ENCODE measurements at places on chromosomes 1 and 21.

DNA sequence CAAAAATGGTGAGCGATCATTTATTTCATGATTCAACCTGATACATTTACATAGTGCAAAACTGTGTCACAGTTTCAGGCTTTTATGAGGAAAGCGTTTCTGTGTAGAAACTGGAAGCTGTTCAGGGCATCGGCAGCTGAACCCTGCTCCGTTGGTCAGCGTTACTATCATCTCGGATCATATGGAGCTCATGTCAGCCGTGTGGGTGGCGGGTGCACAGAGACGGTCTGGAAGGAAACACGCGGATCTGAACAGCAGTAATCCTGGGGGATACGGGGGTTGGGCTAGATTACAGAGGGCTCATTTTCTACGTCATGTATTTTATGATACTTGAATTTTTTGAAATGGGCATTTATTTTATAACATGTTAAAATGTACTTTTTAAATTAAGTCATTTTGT is 15.1 kb downstream of the C1orf174 start:
- no peak for DNase-seq

- DNase-seq = no peak
Measured at GRCh38 chr1:228494970-228495853, 8.0 kb downstream of the RNF187 start.

GRCh38 chr1:89489047-89489729 is 35.4 kb upstream of the LRRC8B start:
- no peak for DNase-seq

- no peak for DNase-seq
Measured at GRCh38 chr1:234583755-234584419, 26.1 kb downstream of the IRF2BP2 start.

DNA sequence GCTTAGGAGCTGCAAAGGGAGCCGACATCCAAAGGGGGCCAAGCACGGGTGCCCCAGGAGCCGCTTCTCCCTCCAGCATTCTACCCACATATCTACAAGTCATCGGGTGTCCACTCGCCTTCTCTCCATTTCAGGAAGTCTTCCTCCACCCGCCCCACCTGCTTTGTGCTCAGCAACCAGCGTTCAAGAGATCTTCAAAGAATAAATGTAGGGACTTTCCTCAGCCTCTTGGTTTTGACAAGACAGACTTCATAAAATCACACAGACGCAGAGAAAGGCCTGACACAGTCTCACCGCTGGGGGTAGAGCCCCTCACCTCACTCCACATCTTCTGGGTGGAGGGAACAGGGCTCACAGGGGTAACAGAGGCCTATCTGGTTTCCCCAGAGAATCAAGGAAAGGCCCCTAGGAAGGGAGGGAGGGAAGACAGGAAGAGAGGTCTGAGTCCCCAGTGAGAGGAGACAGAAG is 49.5 kb downstream of the SSBP3 start:
- no peak for DNase-seq

DNA sequence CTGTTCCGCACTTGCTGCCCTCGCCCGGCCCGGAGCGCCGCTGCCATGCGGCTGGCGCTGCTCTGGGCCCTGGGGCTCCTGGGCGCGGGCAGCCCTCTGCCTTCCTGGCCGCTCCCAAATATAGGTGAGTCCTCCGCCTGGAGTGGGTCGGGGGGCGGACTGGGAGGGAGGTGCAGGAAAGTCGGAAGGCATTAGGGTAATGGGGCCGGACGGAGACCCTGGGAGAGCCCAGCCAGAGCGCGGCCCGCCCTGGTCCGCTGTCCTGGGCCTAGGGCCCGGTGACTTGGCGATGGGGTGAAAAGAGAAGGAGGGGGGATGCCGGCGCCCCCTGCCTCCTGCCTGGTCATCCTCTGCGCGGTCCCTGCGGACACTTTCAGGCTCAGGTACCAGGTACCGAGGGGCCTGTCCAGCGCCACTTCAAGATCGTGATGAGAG is 243 bp downstream of the ADAM15 start:
- DNase-seq = no peak

DNA sequence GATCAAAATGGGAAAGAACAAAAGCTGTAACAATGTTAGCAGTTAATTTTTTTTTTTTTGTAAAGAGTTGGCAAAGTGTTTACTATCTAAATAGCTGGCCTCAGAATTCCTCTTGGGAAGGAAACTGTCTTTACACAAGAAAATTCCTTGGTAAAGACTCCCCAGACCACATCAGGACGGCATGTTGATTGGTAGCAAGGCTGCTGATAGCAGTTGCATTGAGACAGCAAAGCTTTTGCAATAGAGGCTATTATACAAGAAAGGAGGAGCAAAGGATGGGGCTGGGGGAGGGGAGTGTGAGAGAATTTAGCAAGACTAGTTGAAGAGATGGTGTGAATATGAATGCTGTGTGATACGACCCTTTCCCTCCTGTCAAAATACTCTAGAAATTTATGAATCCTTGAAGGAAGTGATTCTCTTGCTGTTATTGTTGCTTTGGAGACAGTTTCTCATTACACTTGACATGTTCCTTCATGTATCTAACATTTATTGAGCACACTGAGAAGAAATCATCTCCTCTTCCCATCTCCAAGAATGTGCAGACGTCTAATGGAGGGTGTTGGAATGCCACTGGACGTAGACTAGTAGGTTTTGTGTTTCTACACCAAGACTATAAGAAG is 355.6 kb downstream of the SIPA1L2 start:
- no peak for DNase-seq

GRCh38 chr1:102191723-102192122 is 195.0 kb upstream of the OLFM3 start:
- peak; percentile 26 for DNase-seq

DNA sequence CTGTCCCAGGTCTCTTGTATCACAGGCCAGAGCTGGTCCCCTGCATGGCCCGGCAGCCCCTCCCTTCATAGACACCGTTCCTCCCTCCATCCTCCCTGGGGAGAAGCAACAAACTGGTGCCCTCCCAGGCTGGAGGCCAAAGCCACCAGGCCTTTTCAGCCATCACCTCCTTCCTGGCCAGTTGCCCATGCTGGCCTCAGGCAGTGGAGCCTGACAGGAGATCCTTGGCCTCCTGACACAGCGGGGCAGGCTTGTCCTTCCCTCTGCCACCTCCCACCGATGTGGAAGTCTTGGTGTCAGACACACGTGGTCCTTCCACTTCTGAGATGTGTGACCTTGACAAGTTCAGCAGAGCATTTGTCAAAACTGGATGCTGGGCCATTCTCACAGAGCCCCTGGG is 206.0 kb downstream of the HIVEP3 start:
- no peak for DNase-seq

GRCh38 chr1:108208724-108209446 is 8.7 kb upstream of the SLC25A24 start:
- DNase-seq = peak; percentile 19

GRCh38 chr21:26532208-26532607 is 40.9 kb downstream of the CYYR1 start:
- DNase-seq = no peak

DNA sequence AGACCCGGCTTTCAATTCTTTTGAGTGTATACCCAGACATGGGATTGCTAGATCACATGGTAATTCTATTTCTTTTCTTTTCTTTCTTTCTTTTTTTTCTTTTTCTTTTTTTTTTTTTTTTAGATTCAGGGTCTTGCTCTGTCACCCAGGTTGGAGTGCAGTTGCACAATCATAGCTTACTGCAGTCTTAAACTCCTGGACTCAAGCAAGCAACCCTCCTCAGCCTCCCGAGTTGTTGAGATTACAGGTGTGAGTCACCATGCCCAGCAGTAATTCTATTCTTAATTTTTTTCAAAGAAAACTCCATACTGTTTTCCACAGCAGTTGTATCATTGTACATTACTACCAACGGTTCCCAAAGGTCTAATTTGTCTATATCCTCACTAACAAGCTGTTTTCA is 13.5 kb upstream of the RNF186 start:
- DNase-seq = no peak

DNA sequence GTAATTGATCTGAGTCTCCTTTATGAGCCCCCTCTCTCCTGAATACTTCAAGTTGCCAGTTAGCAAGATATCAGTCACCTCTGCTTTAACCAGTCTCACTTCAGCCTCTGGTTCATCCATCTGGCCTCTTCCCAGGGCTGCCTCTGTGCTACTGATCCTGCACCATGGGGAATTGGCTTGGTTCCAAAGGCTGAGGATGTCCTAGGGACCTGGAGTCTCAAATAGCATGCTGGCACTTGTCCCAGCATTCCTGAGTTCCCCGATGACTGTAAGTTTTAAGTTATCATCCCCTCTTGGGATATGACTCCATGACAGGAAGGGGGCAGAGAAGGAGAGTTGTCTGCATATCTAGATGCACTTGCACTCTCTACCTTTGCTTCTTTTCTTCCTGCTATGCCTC is 252.0 kb downstream of the PTBP2 start:
- DNase-seq = no peak

DNA sequence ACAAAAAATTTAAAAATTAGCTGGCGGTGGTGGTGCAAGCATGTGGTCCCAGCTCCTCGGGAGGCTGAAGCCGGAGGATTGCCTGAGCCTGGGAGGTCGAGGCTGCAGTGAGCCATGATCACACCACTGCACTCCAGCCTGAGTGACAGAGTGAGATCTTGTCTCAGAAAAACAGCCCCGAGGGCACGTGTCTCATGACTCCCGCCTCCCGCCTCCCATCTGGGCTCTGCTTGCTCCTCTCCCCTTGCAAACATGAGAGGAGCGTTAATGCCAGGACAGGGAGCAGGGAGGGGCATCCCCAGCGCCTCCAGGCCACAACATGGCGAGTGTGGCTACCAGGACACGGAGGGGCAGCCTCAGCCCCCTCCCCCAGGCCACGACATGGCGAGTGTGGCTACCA is 28.3 kb downstream of the FAAP20 start:
- no peak for DNase-seq

DNA sequence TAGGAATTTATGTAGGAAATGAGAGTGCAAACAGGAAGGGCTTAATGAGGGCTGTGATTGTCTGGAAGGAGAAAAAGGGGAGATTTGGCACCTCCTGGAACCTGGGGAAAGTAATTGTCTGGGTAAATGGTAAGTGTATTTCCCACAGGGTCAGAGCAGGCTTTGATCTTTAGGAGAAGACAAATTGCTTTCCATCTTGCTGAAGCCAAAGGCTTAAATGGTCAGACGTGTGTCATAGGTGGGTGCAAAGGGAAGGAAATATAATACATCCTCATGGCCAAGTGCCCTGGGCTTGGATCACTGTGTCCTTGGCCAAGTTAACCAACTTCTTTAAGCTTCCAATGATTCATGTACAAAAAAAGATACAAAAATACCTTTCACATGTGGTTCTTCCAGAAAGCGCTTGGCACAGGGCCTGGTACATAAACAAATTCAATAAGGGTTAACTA is 1.3 kb upstream of the DUSP23 start:
- DNase-seq = no peak

- no peak for DNase-seq
Measured at GRCh38 chr1:92466683-92467352, 19.9 kb downstream of the GFI1 start.

- no peak for DNase-seq
Measured at GRCh38 chr1:192506741-192507155, 68.8 kb upstream of the RGS1 start.

DNA sequence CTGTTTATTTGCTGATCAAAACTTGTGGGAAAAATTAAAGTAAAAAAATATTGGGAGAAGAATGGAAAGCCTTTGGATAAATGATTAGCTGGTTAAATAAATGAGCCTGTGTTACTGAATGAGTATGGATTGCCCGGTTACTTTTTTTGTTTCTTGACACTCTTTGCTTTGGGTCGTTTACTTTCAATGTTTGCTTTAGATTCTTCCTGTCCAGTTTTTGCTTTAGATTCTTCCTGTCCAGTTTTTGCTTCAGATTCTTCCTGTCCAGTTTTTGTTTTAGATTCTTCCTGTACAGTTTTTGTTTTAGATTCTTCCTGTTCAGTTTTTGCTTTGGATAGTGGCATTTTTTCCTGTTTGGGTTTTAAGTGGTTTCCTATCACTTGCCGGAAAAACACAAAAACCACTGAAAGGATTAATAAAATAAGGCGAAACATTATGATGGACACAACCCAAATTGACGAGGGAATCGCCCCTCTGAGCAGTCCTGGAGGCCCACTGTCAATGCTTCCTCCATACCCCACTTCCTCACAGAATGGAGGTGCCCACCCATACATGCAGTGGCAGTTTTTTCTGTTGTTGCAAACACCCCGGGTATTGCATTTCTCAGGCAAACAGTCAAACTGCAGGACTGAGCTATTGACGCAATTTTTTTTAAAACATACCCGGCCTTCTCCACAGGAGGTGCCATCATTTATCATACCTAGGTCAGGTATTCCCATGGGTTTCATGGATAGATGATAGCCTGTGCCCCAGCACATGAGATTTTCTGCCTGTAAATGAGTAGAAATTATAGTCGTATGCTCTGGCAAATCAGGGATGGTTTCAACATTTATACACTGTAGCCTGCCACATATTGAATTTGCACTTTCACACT is 2.3 kb downstream of the ADAM30 start:
- DNase-seq = no peak

- DNase-seq = peak; percentile 73
Measured at GRCh38 chr1:29975036-29975694, 738.8 kb downstream of the PTPRU start.

DNA sequence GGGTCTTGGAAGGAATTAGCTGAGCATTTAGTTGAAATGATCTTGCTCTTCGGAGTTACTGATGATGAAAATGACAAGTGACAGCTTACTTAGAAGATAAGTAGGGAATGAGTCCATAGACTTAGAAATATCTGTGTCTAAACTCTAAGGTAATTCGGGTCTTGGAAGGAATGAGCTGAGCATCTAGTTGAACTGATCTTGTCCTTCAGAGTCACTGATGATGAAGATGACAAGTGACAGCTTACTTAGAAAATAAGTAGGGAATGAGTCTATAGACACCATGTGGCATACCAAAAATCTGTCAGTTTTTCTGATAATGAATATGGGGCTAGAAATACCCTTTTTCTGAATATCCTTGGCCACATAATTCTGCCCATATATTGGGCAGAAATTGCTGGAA is 14.7 kb downstream of the CTTNBP2NL start:
- no peak for DNase-seq

- DNase-seq = peak; percentile 95
Measured at GRCh38 chr1:201023517-201023902, at the start of gene KIF21B. TSS of gene KIF21B (minus strand) at chr1:201023714. CDS start at chr1:201023383, 331 bp downstream.

DNA sequence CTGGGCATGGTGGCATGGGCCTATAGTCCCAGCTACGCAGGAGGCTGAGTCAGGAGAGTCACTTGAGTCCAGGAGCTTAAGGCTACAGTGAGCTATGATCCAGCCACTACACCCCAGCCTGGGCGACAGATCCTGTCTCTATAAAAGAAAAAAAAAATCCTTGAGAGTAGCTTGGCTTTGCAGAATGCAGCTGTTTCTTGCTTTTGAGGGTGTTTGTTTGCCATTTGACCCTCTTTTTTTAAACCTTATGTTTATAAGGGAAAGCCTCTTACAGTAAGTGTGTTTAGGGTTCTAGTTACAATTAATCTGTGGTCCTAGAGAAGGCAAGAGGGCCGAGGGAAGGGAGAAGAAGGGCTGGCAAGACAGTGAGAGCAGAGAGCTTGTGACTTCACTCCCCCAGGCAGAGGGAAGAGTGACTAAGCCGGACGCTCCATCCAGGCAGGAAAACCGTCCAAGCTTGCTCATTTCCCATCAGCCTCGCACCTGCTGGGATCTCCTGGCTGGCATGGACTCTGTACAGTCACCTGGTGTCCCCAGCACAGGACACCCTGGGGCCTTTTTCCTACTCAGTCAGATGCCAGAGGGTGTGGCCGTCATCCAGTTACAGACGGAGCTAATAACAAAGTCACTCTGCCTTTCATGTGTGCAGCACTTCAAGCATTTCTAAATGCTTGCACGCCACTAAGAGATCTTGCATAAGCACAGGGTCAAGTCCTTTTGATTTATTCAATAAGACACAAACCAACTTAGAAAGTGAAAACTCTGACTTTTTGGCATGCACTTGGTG is 55.5 kb upstream of the PSEN2 start:
- DNase-seq = no peak

GRCh38 chr1:72119491-72119890 is 162.8 kb downstream of the NEGR1 start:
- no peak for DNase-seq

- DNase-seq = no peak
Measured at GRCh38 chr21:36791695-36792470, 93.0 kb downstream of the SIM2 start.

Data from nephron progenitor cell (in vitro differentiated cells).